Fibroblast of lung (primary cell): ENCODE measurements at places on chromosomes 12 and 14. TPM values are rescaled to one million over a fixed set of nuclear protein-coding genes. Genes with fewer than 3 reads are reported as not detected.

Gene ENDOU
- total RNA-seq, result 0.17 TPM in 1 of 2 replicates, not detected in the other

Gene KIAA0586
- 13.1 and 17.8 TPM in 2 replicates for total RNA-seq

Gene PRH2
- total RNA-seq, result not detected in 2 replicates

Gene LRCOL1
- 0.17 TPM in 1 of 2 replicates, not detected in the other for total RNA-seq

Gene MYO1A
- 0.17 and 0.26 TPM in 2 replicates for total RNA-seq

Gene LRP6
- 39.3 and 39.5 TPM in 2 replicates for total RNA-seq

Gene PTPRQ
- total RNA-seq, result 0.77 and 1.3 TPM in 2 replicates

Gene OR6C2
- not detected in 2 replicates for total RNA-seq

Gene KRT77
- total RNA-seq, result not detected in 2 replicates

Gene SLC22A17
- 16.4 and 23.1 TPM in 2 replicates for total RNA-seq

Gene GLI1
- 1.0 and 2.0 TPM in 2 replicates for total RNA-seq

Gene ABCD2
- total RNA-seq, result under 0.01 and 0.33 TPM in 2 replicates

Gene BCL11B
- total RNA-seq, result under 0.01 TPM in 2 replicates

Gene LRRC43
- 1.8 and 3.6 TPM in 2 replicates for total RNA-seq

Gene OTX2
- total RNA-seq, result not detected in 2 replicates

Gene JDP2
- total RNA-seq, result 86.3 and 95.3 TPM in 2 replicates

Gene PLEK2
- 0.17 and 0.51 TPM in 2 replicates for total RNA-seq

Gene SLC15A4
- total RNA-seq, result 36.3 and 37.2 TPM in 2 replicates

Gene SYCP3
- total RNA-seq, result 0.17 and 0.26 TPM in 2 replicates

Gene TMPRSS12
- not detected in 2 replicates for total RNA-seq

Gene GLS2
- total RNA-seq, result under 0.01 and 0.17 TPM in 2 replicates

Gene TAS2R8
- total RNA-seq, result under 0.01 TPM in 1 of 2 replicates, not detected in the other

Gene CDK4
- total RNA-seq, result 183 and 257 TPM in 2 replicates

Gene IFNG
- not detected in 2 replicates for total RNA-seq

Gene TMEM233
- total RNA-seq, result under 0.01 TPM in 2 replicates

Gene SOX5
- 16.4 and 32.0 TPM in 2 replicates for total RNA-seq

Gene HHIPL1
- 7.7 and 9.9 TPM in 2 replicates for total RNA-seq

Gene SDR9C7
- not detected in 2 replicates for total RNA-seq

Gene FAM90A1
- 0.26 and 0.33 TPM in 2 replicates for total RNA-seq

Gene FOXM1
- total RNA-seq, result 1.3 and 7.3 TPM in 2 replicates
